ENCODE measurements at places on chromosomes 5 and 9.

DNA sequence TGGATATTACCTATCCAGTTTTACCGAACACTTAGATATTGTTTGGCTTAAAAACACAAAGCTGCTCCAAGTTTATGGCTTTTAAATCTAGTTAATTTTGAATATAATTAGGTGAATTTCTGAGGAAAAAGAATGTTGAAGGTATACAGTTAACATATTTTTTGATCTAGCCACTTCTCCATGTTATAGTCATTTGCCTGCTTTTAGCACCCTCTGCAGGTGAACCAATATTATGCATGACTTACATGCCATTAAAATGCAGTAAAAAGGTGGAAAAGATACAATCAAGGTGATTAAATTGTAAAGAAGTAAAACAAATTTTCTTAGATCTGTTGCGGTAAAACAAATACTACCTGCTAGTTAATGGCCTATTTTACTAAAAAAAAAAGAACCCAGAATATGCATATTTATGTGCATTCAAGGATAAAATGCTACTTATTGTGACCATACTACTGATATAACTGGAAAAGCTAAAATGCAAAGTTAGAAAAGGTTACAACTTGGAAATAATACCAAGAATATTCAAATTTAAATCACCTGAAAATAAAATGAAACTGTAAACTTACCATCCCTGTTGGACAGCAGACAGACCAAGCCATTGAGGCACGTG lies 132.1 kb downstream of the AP3B1 start:
- DNase-seq, result no peak

- DNase-seq, result no peak
Measured at GRCh38 chr5:6431214-6432195, 17.2 kb upstream of the UBE2QL1 start.

- DNase-seq, result no peak
Measured at GRCh38 chr5:179796877-179797608, 3.3 kb downstream of the LTC4S start.

DNA sequence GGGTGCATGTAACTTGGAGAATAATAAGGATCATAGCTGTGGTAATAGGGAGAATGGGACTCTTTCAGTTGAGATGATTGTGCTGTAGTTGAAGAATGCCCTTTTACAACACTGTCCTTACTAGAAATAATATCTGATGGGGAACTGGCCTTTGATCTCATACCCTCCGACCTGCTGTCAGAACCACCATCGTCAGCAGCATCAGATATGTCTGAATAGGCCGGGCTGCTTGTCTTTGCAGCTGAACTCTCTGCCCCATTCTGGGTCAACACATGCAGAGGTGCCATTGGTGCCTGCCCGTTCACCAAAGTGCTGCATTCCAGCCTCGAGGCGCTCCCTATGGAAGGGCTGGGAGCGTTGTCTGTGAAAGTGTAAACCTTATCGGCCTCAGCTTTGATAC lies 99.1 kb downstream of the ZNF608 start:
- no peak for DNase-seq

DNA sequence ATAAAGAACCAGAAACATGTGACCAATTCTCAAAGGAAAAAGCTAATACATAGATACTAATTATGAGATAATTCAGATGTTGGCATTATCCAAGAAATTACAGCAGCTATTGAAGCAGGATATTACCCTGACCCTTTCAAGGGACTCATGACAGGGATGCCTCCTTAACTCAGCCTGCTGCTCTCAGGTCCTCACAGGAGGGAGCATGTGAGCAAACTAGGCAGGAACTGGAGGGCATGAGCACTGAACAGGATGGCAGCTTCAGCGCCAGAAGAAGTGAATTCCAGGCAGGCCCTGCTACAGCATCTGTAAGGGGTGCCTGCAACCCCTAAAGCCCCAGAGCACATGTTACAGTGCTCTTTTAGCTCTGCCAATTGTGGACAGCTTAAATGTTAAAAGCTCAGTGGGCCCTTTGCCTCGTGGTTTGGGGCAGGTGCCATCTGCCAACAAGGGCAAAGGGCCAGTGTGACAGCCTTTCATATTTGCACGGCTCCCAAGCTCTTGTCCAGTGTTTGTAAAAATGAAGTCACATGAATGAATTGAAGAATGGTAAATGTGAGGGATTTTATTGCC lies 464.7 kb upstream of the COX7C start:
- no peak for DNase-seq

DNA sequence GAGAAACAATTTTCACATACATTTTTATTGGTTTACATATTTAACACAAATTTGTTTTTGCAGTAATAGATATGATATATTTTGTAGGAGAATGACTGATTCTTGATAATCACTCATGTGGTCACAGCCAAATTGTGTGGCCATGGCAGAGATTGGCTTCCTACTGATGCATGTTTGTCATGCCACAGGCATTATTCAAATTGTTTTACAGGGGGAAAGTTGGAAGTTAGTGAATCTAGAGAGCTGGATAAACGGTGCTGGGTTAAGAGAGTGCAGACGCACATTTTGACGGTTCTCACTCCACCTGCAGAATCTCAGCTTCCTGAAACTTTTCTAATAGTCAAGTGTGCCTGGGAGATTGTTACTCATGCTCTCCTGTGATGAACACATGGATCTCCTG lies 91.1 kb upstream of the FBN2 start:
- DNase-seq, result no peak

DNA sequence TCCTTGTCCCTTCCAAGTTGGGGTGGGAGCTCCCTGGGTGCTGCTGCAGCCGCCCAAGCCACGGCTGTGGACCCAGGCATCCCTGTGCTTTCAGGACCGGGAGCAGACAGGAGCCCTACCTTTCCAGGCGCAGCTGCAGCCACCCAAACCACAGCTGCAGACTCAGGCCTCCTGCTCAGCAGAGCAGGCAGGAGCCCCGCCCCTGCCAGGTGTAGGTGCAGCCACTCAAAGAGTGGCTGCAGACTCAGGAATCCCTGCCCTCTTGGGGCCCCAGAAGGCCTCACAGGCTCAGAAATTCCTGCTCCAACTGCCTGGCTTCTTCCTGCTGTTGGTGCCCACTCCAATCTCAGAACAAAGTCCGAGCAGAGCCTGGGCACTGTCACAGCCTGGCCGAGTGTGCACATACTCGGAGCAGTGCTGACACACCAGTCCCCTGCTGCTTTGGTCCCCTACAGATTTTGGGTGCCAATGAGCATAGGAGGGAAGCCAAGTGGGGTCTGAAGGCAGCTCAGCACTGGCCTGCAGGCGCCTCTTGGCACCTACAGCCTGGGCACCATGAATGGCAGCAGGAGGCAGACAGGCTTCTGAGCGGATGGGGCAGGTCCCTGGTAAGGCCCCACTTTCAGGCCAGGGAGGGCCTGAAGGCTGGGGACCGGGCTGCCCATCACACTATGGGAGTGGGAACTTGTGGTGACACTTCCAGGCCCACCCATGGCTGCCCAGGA lies 6.0 kb upstream of the TESK1 start:
- DNase-seq, result no peak

DNA sequence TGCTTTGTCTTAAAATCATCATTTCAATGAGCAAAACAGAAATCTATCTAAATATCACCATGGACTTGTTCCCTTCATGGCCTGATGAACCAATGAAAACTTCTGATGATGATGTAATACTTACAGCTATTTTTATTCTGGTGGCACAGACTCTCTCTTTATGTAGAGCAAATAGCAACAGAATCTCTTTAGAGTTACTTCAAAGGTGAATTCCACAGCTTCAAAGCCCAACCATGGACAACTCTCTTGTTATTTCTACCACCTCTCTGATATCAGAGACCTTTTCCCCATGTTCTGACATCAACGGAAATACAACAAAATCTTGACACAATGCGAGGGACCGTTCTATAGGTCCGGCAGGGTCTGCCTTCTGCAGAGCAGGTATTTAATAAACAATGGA lies 70.1 kb downstream of the RETREG1 start:
- no peak for DNase-seq

- DNase-seq, result no peak
Measured at GRCh38 chr5:133482028-133482427, 130.3 kb downstream of the FSTL4 start.

DNA sequence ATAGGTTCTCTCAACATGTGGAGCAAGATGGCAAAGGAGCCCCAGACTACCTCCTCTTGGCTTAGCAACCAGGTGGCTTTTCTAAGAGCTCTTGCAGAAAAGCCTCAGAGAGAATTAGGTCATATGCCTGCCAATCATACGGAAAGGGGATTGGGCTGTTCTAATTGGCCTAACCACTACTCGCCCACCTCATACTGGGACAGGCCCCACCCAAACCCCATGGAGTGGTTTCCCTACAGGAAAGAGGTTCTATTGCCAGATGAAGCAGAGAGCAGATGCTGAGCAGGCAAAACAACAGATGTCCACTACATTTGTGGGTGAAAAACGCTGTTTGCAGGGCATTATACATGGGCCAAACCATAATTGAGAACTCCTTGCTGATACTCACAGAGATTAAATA lies 29.0 kb downstream of the ABLIM3 start:
- DNase-seq, result no peak

- DNase-seq, result no peak
Measured at GRCh38 chr9:109335929-109336328, 15.1 kb upstream of the EPB41L4B start.

DNA sequence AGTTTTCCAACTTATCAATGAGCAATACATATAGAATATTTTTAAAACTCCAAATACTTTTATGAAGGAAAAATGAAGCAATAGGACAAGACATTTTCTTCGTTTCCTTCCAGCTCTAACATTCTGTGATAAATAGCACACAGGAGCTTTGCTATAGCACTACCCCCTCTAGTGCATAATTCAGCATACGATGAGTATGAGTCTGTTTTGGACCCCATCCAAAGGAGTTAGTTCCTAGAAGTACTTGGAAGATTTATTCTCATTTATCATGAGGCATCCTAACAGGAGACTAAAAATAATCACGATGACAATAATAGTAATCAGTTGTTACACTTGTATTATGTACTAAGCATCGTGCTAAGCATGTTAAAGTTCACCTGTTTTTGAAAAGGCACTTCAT lies 1061.3 kb upstream of the DMAC1 start:
- DNase-seq, result no peak

DNA sequence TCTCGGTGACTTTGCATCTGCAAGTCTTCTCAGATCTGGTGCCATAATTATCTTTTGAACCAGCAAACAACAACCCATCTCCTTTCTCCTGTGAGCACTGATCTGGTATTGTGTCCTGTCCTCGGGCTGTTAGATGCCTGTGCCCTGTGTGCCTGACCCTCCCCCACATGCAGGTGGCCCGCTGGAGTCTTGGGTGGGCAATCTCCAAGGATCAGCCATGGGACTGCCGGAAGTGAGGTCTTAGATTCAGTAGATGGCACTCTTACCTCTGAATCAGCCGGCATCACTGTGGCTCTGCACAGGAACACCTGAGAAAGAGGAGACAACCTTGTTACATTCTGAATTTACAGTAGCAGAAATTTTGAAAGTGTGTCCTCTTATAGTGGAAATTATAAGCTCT lies 172.4 kb downstream of the IRX2 start:
- DNase-seq, result no peak

DNA sequence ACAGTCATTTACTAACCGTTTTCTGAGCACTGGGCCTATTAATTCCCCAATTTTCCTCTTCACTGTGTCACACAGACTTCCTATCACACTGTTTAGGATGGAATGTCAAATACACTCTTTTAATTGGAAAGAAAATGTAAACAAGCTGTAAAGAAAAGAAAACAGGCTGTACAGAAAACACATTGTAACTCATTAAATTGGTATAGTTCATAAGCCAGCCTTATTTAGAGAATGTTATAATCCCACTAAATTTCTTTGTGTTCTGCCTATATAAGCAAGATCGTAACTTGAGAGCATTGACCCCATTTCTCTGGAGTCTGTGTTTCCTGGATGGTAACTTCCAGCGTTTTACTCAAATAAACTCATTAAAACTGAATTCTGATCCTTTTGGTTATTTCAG lies 46.5 kb downstream of the TARS1 start:
- no peak for DNase-seq

GRCh38 chr9:12790883-12791282 lies 16.1 kb downstream of the LURAP1L start:
- DNase-seq, result no peak

- no peak for DNase-seq
Measured at GRCh38 chr5:147063943-147064342, 170.9 kb upstream of the STK32A start.

DNA sequence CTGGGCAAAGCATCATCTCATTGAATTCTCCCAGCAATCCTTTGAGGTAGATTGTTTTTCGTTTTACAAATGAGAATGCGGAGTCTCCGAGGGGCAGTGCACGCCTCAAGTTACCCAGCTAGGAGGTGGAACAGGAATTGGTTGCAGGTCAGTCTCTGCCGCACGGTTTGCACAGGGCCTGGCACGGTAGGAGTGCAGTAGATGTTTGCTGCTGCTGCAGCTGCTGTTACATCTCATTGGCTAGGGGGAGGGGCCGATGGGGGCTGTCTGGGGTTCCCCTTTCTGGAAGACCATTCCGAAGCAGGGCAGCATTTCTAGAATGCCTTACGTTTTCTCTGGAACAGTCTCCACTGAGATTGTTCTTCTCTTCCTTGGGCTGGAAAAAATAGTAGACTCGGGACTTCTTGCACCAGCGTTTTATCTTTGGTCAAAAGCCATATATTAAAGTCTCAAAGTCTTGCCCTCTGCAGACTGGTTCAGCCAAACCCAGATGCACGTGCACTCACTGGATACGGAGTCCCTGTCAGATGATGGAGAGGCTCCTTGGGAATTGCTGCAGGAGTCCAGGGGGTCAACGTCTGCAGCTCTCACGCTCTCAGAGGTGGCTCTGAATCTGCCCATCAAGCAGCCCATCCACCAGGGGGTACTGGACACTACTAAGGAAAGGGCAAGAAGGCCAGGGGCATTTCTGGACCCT lies 1.2 kb downstream of the USP20 start:
- no peak for DNase-seq

DNA sequence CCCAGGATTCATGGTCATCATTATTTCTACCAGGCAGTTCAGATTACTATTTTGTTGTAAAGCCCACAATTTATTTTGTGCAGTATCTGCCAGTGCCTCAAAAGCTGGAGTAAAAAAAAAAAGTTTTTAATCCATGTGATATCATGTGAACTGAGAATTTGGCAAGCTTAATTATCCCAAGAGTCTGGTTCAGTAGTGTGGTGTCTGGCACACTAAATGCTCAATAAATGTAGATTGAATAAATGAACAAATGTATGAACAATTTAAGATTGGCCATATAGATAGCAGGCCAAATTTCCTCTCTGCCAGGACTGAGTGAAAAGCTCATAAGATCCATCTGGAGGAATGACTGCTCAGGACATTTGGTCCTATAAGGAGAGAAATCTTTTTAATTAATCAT lies 533.0 kb downstream of the TLE1 start:
- no peak for DNase-seq

Data from natural killer cell (primary cell).